ENCODE measurements at places on chromosomes 16 and 17.

- no peak for DNase-seq
These were observed 498 bp upstream of the CLEC10A start for GRCh38 chr17:7080456-7081041.

DNA sequence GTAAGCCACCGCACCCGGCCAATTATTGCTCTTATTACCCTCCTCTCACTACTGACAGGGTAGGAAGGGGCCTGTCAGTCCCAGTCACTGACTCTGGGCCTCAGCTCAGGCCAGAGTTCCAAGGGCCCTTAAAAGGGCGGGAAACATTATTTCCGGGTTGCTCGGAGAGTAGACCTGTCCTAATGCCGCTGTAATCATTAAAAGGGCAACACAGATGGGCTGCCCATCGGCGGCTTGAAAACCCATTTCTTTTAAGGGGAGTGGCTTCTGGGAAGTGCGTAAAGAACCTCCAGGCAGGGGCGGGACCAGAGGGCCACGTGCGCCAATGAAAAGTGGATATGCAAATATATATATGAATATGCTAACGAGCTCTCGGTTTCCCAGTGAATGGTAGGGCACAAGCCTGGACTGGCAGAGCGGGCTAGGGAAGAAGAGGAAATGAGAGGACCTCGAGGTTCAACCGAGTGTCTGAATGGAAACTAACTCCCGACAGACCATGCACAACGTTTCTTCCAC, 26.6 kb downstream of the PIPOX start:
- no peak for DNase-seq

GRCh38 chr16:86570558-86571529, 4.2 kb downstream of the FOXC2 start:
- DNase-seq: no peak

DNA sequence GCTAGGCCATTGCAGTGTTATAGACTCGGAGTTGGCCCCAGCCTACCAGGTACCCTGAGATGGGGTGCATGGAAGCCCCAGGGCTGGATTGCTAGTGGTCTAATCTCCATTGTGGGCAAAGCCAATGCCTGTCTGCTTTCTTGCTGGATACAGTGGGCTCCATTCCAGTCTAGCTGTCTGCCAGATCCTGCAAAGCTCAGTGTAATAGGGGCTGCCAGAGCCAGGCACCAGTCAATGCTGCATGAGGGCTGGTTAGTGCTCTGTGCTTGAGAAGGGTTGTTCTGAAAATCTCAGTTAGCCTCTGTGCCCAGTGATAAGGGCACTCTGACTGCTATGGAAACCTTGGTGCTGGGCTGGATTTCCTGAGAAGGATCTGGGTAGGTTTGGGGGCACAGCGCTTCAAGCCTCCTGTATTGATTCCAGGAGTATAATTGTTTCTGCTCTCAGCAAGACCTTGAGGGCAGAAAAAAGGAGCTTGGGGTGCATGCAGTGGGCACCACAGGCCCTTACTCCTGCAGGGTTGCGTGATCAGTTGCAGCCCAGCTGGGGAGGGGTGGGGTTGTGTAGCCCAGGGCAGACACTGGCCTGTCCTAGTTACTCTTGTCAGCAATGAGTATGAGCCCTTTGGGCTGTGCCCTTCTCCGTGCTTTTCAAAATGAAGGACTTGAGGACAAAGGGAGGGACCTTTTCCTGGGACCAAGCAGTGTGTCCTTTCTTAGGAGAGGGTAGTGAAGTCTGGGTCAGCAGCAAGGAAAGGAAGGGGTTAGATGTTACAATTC, 19.0 kb downstream of the SMPD3 start:
- no peak for DNase-seq

- DNase-seq: no peak
These were observed 2.4 kb downstream of the APOBR start for GRCh38 chr16:28496844-28497243.

GRCh38 chr16:89505204-89506112, 2.7 kb upstream of the SPG7 start:
- peak; percentile 83 for DNase-seq

DNA sequence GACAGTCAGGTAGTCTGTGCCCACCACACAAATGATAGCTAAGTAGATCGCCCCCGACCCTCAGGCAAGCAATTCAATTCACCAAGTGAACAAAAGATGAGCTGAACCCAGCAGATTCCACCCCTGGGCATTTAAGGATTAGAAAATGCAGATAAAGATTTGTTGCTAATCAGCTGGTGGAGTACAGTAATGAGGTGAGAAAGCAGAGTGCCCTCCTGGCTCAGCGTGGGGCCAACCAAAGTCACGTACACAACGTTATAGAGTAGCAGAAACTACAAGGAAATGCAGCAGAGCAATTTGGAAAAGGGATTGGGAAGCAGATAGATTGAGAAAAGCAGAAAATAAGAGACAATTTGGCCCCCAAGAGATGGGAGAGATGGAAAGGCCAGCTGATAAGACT, 91.2 kb downstream of the SOX9 start:
- DNase-seq: no peak

- DNase-seq: no peak
These were observed 2.2 kb downstream of the FBXL16 start for GRCh38 chr16:703406-703805.

- DNase-seq: peak; percentile 67
These were observed 115.4 kb downstream of the USP22 start for GRCh38 chr17:20927308-20927977.

DNA sequence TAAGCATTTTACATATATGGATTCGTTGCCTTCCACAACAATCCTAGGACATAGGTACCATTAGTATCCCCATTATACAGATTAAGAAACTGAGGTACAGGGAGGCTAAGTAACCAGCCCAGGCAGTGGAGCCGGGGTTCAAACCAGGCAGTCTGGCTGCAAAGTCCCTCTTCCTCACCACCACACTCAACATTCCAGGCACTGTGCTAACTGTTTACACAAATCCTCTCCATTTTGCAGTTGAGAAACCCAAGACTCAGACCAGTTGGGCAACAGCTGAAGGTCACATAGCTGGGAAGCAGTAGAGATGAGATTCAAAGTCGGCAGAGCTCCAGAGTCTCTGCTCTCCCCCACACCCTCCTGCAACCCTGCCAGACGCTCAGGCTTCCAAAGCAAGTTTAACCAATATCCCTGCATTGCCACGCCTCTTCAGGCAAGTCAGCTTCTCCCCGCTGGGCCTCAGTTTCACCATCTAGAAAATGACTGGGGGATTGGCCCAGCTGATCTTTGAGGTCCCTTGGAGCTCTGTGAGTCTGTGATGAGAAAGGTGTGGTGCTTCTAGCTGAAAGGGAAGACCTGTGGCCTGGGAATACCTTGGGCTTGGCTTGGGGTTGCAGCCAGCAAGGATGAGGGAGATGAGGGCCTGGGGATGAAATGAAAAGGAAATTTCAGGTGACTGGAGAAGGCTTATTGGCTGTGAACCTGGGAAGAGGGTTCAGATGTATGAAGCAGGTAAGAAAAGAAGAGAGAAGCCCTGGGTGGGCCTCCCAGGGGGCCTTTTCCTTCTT, 14.0 kb downstream of the CCR7 start:
- DNase-seq: peak; percentile 94

GRCh38 chr16:85461022-85461813, 151.9 kb upstream of the GSE1 start:
- DNase-seq: peak; percentile 75
